ENCODE measurements at places on chromosomes 13 and 19.

DNA sequence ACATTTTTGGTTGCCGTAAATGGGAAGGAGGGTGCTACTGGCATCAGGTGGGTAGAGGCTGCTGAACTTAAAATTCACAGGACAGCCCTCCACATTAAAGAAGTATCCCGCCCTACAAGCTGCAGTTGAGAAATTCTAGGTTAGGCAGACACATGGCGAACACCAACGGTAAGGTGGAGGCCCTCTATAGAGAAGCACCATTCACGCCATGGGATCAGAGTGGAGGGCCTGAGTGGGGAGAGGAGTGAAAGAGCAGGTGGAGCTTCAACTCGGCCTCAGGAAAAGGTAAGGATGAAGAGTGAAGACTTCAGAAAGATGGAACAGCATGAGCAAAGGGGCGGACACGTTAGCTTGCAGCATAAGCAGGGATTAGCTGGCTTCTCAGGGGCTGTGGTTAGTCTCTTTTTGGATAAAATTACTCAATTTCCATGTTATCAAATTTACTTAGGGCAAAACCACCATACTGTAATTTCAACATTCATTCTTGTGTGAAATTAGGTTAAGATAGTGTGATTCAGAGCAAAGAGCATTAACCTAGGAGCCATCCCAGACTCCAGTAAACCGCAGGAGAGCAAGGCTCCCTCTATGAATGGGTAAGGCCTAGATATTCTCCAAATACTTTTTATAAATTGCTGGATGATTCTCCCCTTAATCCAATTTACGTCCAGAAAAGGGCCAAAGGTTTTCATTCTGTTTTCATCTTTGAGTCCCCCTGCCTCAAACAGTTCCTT lies 1.2 kb downstream of the EEF1AKMT1 start:
- DNase-seq, result no peak

DNA sequence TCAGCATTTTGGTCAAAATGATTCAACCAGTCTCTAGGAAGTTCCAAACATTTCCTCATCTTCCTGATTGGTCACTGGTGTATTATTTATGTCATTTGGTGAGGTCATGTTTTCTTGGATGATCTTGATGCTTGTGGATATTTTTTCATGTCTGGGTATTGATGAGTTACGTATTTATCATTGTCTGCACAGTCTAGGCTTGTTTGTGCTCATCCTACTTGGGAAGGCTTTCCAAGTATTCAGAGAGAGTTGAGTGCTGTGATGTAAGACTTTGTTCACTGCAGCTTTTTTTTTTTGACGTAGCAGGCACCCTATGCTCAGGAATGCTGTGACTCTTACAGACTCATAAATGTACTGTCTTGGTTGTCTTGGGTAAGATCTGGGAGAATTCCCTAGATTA lies 509.5 kb downstream of the SLITRK1 start:
- no peak for DNase-seq

- DNase-seq, result peak; percentile 99
Measured at GRCh38 chr19:2575734-2576481, 100.0 kb downstream of the GADD45B start.

- no peak for DNase-seq
Measured at GRCh38 chr19:57755031-57755430, 8.4 kb downstream of the ZNF776 start.

GRCh38 chr13:103703246-103703645 lies 637.0 kb upstream of the SLC10A2 start:
- no peak for DNase-seq

DNA sequence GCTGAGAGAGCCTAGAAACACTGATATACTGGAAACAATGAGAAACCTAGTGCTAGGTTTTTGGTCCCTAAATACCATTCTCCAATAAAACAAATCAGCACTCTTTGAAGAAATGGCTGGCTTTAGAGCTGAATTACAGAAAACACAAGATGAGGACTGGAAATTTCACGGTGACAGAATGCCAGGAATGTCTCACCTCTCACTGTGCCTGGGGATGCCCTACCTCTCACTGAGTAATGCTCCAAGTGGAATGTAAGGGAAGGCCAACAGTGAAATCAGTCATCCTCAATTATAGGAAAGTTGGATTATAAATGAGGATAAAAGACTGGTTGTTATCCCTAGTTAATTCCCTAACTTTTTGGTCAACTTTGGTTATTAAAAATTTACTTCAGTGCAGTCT lies 259.0 kb downstream of the NALCN start:
- no peak for DNase-seq

DNA sequence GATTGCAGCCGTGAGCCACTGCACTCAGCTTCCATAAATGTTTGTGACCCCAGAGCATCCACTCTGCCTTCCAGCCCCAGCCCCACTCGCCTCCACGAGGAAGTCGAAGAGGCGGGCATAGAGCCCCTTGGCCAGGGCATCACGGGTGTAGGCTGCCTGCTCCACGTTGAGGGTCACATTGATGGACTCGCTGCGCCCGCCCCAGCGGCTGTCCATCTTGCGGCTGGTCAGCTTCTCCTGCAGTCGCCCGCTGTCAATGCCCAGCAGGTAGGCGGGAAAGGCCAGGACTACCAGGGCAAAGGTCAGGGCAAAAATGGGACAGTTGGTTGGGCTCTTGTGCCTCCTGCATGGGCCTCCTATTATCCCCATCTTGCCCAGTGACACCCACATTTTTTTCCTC lies 27.2 kb downstream of the MYO1F start:
- no peak for DNase-seq

DNA sequence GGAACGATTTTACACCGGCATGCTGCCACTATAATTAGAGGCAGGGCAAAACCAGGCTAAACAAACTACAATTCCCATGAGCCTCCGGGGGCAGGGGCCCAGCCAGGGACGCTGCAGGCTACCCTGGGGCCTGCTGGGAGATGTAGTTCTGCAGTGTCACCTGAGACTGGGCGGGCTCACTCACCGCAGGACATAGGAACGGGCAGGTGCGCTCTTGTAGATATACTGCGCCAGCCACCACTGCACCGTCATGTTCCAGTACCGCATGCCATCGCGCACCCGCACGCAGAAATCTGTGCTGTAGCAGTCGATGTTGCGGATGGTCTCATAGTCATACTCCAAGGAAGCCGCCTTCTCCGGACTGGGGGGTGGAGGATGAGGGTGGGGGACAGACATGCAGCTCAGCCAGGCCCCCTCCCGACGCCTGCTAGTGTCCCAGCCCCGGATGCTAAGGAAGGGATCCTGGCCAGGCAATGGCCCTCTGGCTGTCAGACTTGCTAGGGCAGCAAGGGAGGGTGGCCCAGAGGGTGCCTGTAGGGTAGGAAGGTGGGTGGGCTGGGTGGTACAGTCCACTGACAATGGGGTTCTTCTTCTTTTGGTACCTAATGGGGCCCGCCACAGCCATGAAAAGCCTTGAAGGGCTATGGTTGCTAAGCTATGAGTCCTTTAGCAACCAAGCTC lies 5.8 kb upstream of the TMC4 start:
- DNase-seq, result no peak

DNA sequence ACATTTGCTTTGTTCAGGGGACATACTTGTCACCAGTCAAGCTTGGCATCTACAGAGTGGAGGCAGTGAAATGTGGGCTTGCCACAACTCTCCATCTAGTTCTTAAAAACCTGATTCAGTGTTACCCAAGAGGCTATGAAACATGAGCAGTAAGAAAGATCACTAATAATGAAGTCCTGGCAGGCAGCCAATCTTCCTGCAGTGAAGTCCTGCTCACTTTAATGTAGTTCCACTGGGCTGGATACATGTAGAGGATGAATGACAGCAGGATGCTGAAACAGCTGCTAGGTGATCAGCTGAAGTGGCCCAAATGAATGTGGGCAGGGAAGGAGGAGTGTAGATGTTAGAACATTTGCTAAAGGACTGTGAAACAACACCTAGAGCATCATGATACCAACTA lies 1213.1 kb downstream of the OLFM4 start:
- no peak for DNase-seq

DNA sequence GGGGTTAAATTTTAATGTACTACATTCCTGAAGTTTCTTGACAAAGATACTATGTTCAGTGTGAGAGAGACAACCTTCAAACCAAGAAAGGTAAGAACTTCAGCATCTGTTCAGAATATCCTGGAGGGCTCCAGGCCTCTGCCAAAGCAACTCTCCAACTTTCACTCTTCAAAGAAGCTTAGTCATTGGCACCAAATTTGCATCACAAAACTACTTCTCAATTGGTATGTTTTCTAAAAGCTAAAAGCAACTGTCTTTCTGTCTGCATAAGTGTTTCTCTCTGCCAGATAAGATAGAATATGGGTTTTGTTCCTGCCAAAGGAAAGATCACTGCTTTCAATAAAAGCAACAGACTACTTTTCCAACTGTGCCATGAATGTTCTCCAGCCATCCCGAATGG lies 187.4 kb downstream of the SUCLA2 start:
- no peak for DNase-seq

DNA sequence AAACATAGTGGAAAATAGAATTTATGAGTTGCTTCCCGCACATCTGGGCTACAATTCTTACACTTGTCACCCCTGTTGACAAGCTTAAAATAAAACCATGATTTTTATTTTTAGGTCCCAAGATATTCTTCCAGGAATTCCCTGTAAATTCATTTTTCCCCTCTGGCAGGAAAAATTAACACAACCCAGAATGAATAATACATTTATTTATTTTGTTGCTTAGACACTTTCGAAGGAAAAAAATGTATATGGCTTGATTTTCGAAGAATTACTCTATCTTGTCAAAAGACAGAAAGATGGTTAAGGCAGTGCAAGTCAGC lies 74.4 kb downstream of the LHFPL6 start:
- DNase-seq, result no peak

- peak; percentile 41 for DNase-seq
Measured at GRCh38 chr19:7550987-7551761, 15.7 kb downstream of the PNPLA6 start.
